ENCODE measurements at places on chromosomes 16 and 17.

- DNase-seq = peak; percentile 33
Observed at GRCh38 chr16:78407191-78407590, 307.7 kb downstream of the WWOX start.

GRCh38 chr16:2171601-2172178, 16.1 kb downstream of the TRAF7 start:
- no peak for DNase-seq

GRCh38 chr16:74700116-74700437, 585 bp downstream of the MLKL start:
- DNase-seq = peak; percentile 23

DNA sequence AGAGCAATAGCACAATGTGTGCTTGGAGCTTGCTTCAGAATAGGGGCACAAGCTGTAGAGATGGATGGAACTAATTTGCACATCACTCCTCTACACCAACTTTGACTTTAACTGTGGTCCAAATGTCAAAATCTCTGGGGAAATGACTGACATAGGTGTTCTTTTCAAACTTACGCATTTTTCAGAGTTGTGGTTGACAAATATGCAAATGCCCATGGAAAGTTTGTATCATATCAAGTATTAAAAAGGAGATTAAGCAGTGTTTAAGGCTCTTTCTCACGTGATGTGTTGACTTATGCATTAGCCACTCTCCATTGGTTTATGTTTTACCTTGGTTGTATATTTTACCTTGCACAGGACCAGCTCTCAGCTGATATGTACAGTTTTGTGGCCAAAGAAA, 77.1 kb downstream of the ELAC2 start:
- DNase-seq = no peak

DNA sequence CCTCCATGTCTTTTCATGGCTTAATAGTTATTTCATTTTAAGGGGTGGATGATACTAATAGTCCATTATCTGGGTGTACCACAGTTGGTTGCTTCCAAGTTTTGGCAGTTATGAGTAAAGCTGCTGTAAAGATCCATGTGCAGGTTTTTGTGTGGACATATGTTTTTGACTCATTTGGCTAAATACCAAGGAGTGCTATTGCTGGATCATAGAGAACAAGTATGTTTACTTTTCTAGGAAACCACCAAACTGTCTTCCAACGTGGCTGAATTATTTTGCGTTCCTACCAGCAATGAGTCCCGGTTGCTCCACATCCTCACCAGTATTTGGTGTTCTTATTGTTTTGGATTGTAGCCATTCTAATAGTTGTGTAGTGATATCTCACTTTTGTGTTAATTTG, 181.9 kb downstream of the SPECC1 start:
- DNase-seq = peak; percentile 93

DNA sequence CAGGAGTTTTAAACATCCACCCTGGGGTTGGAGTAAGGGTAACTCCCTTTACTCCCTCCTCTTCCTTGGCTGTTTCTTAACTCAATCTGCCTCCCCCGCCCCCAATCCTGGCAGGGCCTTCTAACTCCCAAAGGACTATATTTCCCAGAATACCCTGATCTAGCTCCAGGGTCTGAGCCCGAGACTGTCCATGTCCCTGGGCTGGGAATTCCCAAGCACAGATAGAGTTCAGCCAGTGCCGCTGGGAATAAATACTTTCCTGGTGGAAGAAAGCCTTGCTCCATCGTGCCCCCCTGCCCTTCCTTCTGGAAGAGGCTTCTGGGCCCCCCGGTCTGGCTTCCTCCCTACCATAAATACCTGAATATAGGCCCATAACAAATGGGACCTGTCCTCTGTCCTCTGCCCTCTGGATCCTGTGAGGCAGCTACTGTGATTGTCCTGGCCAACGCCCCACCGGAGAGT, 10.2 kb downstream of the BAHCC1 start:
- DNase-seq = peak; percentile 51

DNA sequence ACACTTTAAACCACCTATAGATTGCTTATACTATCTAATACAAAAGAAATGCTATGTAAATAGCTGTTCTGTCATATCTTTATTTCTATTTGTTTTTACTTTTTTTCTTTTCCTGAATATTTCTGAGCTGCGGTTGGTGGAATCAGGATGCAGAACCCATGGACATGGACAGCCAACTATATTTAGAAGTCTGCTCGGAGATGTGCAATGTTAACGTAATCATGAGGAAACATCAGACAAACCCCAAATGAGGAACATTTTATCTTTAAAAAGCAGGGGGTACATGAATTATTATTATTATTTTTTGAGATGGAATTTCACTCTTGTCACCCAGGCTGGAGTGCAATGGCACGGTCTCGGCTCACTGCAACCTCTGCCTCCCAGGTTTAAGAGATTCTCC, 31.4 kb upstream of the GHDC start:
- DNase-seq = no peak

DNA sequence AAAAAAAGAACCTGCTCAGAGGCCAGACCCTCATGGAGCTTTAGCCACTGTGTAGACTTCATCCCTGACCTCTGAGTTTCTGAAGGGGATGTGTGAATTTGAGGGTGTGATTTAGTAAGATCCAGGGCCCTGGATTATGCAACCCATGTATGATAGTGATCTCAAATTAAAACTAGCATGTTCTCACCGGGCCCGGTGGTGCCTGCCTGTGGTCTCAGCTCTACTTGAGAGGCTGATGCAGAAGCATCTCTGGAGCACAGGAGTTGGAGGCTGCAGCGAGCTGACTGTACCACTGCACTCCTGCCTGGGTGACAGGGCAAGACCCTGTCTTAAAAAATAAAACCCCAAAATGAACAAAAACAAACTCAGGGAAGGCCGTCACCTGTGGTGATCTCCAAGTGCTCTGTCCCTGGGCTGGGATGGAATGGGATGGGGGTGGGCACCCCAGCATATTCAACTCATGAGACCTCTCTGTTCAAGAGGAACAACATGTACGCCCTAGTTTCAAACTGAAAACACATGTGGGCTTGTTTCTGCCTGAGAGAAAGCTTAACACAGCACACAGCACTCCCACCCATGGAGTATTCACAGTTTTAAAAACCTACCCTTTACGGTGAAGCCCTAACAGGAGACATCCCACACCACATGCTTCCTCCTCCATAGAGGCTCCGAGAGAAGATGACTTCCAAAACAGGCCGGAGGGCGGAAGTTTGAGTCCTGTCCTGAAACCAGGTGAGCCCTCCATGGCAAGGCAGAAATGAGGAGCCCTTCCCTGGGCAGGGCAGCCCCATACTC, 30.1 kb downstream of the GNPTG start:
- DNase-seq = no peak

GRCh38 chr16:15837761-15838160, 19.1 kb downstream of the MYH11 start:
- DNase-seq = no peak
